T47D (cell line): ENCODE measurements at places on chromosomes 12 and 14.

GRCh38 chr12:14605401-14605989, 37.8 kb upstream of the PLBD1 start:
- no peak for DNase-seq

DNA sequence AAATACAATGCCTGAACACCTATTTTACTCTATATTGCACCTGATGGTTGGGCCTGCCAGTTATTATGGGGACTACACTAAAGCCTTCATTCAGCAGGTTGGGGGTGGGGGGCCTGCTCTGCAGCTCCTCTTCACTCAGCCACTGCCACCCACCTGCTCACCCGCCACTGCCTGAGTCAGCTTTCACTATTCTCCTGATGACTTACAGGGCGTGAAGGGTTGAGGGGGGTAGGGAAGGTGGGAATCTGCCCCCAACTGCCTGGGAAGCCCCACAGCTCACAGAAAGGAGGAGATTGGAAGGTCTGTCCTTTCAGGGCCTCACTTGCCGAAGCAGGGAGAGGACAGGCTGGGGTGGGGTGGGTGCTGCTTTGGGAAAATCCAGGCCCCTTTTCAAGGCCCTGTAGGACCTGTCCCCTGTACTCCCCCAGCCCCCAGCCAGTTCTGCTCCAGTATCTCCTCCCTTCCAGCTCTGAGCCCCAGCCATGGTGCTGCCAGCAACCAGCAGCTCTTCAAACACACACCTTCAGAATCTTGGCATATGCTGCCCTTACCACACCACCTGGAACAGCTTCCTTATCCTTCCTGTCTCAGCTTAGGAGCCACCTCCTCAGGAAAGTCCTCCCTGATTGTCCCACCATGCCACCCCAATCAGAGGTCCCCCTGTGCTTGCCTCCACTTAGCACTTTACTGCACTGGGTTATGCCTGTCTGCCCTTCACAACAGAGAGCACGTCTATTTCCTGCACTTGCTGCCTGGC, 33.1 kb downstream of the IRF2BPL start:
- DNase-seq, result no peak

GRCh38 chr14:89397569-89398230, 19.3 kb downstream of the FOXN3 start:
- no peak for DNase-seq

DNA sequence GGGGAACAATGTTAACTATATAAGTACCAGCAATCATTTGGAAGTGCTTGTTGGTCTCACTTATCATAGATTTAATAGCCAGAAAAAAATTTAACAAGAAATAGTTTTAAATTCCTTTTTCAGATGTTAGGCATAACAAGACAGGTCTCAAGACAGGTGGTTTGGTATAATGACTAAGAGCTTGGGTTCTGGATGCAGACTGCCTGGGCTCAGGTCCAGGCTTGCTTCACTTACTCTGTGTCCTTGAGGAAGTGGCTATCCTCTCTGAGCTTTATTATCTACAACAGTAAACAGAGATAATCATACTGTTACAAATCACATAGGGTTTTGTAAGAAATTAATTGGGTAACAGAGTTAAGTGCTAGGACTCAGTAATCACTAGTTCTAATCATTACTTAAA, 338.0 kb upstream of the FLRT2 start:
- no peak for DNase-seq

GRCh38 chr12:39502726-39503125, 59.8 kb upstream of the KIF21A start:
- no peak for DNase-seq
